ENCODE measurements at places on chromosomes 7 and 10.

DNA sequence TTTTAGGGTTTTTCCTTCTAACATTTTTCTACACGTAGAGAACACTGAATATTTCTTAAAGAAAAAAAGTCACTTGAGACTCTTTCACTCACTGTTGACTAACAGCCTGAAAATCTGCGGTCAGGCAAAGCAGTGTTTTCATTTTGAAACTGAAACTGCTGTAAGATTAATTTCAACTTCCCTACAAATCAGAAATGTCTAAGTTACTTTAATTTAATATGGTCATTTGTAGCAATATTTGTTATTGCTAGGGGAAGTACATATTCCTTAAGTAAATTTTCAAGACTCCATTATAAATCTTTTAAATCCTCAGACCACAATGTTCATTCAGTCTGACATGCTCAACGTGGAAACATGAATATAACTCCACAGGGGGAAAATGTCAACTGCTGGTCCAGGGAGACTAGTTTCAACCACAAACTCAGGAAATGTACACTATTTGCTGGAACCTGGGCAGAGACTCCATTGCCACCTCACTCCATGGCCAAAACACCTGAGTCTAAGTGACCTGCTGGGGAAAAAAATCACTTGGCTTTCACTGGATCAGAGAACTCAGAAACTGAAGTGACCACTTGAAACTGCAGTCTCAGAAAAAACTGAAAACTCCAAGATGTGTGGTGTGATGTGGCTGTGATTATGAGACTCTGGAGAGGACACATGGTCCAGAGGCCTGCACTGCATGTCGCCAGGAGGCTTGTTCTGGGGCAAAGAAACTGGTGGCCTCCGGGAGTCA lies 161.2 kb downstream of the TAX1BP1 start:
- DNase-seq = peak; percentile 50

DNA sequence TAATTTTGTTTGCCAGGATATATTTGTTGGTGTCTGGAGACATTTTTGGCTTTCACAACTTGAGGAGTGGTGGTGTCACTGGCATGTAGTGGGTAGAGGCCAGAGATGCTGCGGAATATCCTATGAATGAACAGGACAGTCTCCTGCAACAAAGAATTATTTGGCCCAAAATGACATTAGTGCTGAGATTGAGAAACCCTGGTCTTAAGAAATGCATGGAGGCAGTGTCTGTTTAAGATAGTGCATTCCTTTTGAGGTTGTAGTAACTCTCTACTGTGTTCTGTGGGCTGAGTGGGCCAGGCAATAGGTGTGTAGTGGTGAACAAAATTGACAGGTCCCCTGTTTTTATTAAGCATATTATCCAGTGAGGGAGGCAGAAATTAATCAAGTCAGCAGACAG lies 165.5 kb downstream of the CDK14 start:
- no peak for DNase-seq

GRCh38 chr10:58838561-58839208 lies 326.0 kb downstream of the BICC1 start:
- no peak for DNase-seq

DNA sequence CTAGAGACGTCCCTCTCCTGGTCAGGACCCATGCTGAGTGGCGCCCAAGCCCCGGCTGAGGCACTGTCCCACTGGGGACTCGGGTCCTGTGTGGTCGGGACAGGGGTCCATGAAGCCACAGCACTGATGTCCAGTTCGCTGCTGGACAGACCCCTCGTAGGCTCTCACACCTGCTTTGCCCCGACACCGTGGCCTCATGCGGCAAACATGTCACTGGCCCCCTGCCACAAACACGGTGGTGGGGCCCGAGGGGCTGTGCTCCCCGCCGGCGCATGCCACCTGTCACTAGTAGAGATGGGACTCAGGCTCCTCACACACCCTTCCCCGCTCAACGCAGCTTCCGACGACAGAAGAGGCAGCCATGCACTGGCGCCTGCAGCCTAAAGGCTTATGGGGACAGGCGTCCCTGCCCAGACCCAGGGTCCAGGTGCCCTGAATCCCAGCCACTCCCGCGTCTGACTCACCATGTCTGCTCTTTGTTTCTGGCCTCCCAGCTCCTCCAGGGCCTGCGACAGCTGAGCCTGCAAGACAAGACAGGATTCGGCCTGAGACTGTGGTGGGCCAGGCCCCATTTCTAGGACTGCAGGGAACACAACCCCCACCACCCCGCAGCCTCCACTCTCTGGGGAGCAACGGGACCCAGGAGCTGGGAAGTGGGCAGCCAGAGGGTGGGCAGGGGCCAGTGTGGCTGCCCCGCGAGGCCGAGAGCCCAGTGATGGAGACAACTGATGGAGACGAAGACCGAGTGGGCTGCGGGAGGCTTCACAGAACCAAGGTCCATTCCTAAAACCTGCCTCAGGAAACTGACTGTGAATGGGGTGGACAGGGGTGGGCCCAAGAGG lies 230.9 kb downstream of the MAD1L1 start:
- no peak for DNase-seq

DNA sequence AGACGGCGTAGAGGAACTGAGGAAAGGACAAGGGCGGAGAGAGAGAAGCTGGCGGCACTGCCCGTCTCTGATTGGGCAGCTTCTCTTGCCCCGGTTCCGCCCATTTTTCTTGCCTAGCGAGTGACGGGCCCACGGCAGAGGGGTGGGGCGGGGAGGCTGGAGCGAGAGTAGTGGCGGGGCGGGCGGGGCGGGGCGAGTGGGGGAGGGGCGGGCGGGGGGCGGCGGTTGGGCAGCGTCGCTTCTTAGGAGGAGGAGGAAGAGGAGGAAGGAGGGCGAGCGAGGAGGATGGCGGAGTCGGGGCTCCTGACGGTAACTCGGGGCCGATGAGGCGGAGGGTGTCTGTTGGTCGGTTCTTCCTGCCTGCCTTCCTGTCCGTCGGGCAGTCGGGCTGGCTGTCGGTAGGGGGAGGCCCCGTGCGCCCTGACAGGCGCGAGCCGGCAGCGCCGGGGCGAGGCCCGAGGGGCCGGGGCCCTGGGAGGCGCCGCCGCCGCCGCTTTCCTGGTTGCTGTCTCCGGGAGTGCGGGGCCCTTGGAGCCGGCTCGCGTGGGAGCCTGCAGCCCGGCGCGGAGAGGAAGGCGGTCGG lies at the start of gene SHOC2:
SHOC2 (plus strand) TSS at position 256 of the 583 bp plus-strand sequence. CDS start 44,755 bp downstream, outside the sequence.
- peak; percentile 67 for DNase-seq

DNA sequence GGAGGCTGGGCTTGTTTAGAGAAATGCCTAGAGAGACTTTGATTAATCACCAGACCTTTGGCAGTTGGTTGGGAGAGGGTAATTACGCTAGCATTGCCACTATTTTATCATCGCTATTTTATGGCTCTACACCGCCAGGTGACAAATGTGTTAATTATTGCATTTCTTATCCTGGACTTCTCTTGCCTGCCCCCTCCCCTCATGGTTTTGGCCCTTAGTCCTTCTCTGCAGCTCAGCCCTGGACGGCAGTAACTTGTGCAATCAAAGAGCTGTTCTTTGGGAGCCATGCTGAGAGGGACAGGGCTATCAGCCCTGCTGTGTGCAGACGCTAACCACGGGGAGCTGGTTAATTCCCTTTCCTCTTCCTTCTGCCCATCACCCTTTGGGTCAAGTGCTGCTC lies 585.0 kb downstream of the AUTS2 start:
- DNase-seq = no peak

GRCh38 chr10:22657024-22657423 lies 57.4 kb downstream of the PIP4K2A start:
- DNase-seq = no peak

DNA sequence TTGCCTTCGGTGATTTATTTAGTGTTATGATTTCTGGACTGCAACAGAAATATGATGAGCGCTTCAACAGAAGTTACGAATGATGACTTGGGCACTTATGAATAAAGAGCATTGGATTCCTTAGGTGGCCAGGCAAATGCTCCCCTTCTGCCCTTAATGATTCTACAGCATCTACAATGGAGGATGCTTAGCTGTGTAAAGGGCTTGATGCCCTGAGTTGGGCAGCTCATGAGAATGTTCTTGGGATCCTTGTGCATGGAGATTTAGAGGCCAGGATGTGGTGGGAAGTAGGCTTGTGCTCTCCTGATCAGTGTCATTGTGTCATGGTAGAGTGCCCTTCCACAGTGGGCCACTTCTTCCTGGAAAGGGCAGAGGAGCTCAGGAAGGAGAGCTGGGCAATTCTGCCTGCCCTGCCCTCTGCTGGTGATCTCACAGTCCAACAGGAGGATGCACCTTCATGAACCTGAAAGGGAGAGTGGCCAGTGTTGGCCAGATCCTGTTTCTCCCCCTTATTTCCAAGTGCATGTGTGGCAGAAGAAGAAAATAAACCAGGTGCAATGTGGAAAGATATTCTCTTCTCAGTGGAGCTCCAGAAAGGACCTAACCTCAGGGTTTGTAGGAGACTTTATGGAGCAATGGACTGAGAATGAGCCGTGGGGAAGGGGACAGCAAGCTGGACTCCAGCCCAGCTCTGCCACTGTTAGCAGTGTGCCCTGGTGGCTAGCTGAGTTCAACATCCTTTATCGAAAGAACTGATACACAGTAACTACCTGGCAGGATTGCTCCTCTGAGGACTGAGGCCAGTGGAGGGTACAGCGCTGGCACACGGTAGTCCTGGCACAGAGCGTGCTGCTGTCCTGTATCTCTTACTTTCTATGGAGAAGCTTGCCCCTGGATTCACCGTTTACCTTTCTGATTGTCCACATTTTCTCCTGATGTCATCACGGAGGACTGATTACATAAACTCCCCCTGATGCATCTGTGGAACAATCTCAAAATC lies 182.9 kb downstream of the BMPER start:
- no peak for DNase-seq

- DNase-seq = no peak
Measured at GRCh38 chr7:30968294-30968693, 4.5 kb downstream of the GHRHR start.

DNA sequence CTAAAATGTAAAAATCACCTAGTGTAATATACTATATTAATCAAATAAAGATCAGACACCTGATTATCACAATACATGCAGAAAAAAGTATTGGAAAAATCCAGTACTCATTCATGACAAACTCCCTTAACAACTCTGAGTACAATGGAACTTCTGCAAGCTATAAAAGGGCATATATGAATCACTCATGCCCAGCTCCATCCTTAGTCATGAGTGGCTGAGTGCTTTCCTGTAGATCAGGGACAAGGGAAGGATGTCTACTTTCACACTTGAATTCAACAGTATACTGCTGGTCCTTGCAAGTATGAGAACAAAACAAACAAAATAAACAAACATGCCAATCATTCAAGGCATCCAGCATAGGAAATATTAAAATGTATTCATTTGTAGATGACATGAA lies 116.5 kb downstream of the ADARB2 start:
- DNase-seq = no peak

DNA sequence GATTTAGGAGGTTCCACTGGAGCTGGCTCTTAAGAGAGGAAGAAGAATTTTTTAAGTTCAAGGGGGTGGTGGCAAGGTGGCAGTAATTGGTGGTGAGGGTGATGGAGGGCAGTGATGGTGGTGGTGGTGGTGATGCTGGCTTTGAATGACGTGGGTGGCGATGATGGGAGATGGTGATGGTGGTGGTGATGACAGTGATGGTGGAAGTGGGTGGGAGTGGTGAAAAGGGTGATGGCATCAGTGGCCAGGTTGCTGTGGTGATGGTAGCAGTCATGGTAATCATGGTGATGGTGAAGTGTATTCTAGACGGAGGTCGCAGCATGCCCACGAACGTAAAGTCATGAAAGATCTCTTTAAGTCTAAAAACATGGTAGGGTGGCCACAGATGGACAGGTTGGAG lies 197.3 kb downstream of the PTEN start:
- DNase-seq = no peak

GRCh38 chr10:124717041-124717757 lies 27.0 kb downstream of the FAM53B start:
- DNase-seq = no peak

DNA sequence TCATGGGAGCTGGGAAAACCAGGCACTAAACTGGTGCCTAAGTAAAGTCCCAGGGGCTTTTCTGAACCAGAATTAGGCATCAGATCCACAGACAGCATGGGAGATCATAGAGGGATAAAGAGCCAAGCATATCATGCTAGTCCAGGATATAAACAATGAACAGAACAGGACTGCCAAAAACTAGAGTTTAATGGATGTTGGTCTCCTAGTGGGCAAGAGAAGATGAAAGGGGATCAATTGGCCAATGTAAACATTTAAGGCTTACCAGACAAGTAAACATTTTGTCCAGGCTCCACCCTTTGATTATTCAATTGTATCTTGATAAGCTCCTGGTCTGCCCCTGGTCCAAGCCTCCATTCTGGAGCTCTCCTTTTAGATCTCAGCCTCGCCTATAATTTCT lies 18.9 kb downstream of the MACC1 start:
- DNase-seq = no peak

GRCh38 chr10:84890706-84891105 lies 562.3 kb downstream of the CCSER2 start:
- no peak for DNase-seq

- DNase-seq = no peak
Measured at GRCh38 chr10:97129666-97130065, 56.1 kb downstream of the SLIT1 start.

- no peak for DNase-seq
Measured at GRCh38 chr7:18020138-18020715, 7.4 kb downstream of the PRPS1L1 start.

DNA sequence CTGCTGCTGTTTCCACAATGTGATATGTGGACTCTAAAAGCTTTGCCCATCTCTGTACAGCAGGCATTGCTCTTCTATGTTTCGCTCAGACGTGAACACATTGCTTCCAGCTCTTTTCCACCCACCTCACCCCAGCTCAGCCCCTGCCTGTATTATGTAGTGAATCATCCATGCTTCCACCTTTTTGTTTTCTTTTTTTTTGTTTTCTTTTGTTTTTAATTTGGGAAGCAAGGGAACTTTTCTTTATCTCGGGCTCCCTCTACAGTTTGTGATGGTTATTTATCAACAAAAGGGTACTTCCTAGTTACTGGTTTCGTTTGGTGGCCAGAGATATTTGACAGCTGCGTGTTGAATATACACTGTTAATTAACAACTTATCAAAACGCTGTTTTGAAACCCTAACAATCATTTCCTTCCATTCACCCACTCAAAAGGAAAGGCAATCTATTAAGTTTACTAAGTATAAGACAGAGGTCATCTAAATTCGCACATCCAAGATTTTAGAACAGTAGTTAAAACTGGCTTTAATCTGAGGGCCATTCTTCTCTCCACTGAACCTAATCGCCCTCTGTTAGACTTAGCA lies 127.9 kb upstream of the STK17A start:
- DNase-seq = no peak

GRCh38 chr7:4066626-4067475 lies 615.2 kb upstream of the FOXK1 start:
- no peak for DNase-seq

DNA sequence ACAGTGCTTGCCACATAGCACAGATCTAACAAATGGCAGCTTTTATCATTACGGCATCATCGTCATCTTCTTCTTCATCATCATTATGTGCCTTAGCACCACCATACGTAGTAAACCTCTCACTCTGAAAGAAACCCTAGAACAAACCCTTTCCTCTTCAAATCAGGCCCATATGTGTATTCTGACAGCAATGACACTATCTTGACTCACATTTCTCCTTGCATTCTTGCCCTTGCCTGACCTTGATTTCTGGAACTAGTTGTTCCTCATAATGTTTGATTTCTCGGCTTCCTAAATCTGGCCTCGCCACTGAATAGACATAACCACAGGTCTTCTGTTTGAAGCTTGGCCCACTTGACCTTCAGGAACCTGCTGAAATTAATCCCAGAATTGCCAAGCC lies 115.3 kb downstream of the DGKI start:
- DNase-seq = no peak

All from amniotic stem cell (primary cell).